ENCODE measurements at places on chromosomes 2 and 18.
A peak's percentile ranks its signal among the peaks of the same experiment; 100 is the strongest.

DNA sequence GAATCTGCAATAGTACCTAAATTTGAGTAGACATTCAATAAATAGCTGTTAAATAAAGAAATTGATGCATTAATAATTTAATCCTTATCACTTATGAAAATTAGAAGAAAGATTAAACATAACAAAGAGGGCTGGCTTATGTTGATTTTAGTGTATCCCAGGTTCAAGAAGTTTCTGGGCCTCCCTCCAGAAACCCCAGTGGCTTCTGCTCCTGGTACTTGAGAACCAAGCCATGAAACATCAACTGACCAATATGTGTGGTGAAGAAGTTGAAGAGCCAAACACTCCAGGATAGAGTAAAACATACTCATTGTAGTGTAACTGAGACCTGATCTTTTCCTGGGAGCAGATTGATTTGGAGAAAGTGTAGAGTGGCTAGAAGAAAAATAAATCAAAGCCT lies 1465.7 kb upstream of the PIK3C3 start:
- no peak for DNase-seq

GRCh38 chr2:44296653-44297052 lies 21.4 kb downstream of the SLC3A1 start:
- DNase-seq = no peak

GRCh38 chr18:55534996-55535395 lies 53.0 kb downstream of the TCF4 start:
- no peak for DNase-seq

DNA sequence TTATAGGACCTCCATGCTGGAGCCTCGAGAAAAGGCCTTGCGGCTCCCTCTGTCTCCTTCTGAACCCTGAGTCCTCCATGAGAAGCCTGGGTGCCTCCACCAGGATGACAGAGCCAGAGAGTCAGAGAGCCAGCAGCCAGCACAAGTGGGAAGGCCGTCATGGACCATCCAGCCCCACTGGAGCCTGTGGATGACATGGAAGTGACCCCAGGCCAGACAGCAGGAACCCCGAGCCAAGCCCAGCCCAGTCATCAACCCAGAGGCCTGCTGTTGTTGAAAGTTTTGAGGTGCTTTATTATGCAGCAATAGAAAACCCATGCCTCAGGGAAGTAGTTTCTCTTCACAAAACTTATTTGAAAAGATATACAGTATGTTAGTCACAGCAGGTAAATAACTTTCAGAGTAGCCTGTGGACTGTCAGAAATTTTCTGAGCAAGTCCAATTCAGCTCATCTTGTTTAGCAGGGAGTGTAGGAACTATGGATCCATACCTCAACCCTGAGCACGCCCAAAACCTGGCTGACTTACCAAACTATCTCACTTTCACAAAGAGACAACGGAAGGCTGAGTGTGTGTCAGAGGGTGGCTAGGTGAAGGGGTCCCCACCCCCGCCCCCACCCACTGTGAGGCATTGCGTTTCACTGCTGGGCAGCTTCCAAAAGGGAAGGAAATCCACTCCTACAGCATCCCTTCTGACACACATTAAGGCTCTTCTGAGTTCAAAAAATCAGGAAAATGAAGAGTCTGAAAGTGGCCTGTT lies 79.9 kb upstream of the NDUFV2 start:
- DNase-seq = no peak

DNA sequence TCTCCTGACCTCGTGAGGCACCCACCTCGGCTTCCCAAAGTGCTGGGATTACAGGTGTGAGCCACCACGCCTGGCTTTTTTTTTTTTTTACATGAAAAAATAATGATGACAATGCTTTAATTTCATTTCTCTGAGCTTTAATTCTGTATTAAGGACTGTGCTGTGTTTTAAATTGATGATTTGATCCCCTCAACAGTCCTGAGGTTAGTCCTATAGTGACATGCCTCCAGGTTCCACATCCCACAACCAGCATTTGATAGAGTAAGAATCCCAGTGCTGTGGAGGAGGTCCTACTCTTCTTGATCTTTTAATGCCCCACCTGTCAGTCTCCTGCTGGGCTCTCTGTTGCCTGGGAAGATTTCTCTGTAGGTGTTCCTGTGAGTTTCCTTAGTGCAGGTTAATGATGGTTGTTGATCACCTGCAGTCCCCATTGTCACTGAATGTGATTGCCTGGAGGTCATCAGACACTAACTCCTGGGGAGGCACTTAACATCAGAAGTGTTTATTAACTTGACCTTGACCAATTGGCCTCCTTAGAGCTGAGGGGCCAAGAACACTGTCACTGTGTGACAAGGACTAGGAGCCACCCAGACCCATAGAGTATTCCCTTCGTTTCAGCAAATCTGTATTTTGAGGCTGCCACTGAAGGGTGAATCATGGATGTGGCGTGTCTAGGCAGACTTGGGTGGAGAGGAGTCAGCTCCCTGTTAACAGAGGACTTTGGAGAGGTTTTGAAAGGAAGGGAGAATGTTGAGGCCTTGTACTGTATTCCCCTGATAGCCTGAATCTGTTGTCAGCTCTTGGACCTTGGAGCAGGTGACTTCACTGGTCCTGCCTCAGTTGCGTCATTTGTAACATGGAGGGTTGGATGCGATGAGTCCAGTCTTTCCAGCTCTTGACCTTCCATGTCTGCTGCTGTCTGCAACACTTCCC lies 11.5 kb downstream of the ASAP2 start:
- DNase-seq = no peak

GRCh38 chr18:62445386-62445917 lies 77.4 kb upstream of the ZCCHC2 start:
- no peak for DNase-seq

DNA sequence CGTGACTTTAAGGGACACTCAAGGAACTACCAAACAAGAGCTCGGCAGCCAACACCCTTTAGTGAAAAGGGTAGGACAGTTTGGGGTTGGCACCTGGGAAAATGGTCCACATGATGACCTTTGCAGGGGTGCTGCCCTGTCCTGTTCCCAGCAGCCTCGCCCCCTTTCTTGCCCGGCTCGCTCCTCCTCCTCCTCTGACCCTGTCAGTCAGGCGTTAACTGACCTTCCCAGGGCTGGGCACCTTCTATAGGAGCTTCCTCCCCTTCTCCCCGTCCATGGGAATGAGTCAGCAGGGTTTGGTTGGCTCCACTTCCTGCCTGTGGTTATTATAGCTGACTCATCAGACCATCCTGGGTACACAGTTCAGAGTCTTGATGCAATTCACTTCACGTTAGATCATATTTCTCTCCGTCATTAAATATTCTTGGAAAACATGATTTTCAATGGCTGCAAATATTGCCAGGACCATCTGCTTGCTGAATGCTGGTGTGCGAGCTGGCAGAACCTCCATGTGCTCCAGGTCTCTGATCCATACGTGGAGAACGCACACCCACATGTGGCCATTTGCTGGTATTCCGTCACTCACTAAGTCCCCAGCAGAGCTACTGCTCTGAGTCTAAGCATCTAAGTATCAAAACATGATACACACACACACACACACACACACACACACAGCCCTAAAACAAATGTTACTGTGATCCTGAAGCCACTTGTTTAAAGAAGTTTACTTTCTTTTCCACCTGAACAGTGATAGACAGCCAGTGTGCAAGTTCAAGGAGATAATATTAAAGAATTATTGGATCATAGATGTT lies 185.0 kb downstream of the ANAPC1 start:
- DNase-seq = peak; percentile 97

DNA sequence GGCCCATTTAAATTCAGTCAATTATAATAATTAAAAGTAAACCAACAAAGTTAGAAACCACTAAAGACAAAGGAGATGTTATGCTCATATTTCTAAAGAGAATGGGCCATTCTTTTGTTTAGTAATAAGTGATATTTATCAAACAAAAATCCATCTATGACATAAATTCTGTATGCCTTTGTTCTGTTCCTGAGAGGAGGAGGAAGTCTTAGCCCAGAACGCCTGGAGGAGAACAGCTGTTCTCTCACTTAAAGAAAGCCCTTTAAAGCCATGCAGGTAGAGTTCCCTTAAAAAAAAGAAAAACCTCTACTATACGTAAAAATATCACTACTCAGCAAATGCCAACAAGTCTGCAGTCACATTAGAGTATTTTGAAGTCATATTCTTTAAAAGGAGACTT lies 15.5 kb downstream of the LAMA1 start:
- no peak for DNase-seq

DNA sequence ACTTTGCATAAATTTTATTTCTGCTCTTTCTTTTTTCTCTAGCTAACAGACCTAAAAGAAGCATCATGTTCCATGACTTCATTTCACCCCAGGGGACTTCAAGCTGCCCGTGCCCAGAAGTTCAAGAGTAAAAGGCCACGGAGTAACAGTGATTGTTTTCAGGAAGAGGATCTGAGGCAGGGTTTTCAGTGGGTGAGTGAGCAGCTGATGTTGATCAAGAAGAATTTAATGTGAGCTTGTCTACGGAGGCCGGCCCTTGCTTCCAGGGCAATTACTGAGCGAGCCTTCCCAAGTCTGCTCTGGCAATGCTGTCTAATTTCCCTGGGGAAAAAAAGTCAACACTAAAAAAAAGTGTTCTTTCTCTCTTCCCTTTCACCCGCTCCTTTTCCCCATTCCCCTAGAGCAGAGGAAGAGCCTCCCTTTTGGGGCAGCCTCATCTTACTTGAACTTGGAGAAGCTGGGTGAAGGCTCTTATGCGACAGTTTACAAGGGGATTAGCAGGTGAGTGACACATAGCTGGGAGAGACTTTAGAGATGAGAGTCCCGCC lies 1.2 kb downstream of the CDK15 start:
- no peak for DNase-seq

DNA sequence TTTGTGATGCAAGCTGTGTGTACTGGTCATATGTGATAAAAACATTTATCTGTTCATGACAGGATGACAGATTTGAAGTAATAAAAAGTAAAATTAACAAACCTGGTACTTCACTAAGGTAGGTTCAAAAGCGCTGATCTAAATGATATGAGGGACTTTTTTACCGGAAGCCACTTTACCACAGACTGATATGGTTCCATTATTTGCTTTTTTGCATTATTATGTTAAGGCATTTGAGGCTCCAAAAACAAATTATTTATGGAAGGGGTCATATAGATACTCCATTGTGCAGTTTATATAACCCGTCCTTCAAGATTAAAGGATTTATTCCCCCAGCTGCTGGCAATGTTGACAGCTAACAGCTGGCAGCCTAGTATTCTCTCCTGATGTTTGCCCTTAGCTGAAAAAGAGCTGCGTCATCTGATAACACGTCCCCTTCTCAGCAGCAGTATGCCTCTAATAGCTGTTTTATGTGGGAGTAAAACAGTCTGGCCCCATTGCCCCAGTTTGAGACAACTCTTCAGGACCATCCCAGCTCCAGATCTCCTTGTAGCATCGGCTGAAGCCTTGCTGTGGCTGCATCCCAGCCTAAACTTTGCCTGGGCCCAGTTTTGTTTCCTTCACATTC lies 84.8 kb upstream of the XIRP2 start:
- DNase-seq = no peak

- no peak for DNase-seq
Measured at GRCh38 chr2:236825989-236826510, 256.4 kb downstream of the ACKR3 start.

GRCh38 chr2:157488877-157489276 lies 45.0 kb upstream of the CYTIP start:
- DNase-seq = no peak

GRCh38 chr2:197515739-197516392 lies at the start of gene MOB4:
Gene MOB4 (plus strand): TSS chr2:197516066. CDS start chr2:197516087, 21 bp downstream.
- DNase-seq = peak; percentile 96

GRCh38 chr2:164069540-164069939 lies 333.7 kb upstream of the FIGN start:
- DNase-seq = no peak

DNA sequence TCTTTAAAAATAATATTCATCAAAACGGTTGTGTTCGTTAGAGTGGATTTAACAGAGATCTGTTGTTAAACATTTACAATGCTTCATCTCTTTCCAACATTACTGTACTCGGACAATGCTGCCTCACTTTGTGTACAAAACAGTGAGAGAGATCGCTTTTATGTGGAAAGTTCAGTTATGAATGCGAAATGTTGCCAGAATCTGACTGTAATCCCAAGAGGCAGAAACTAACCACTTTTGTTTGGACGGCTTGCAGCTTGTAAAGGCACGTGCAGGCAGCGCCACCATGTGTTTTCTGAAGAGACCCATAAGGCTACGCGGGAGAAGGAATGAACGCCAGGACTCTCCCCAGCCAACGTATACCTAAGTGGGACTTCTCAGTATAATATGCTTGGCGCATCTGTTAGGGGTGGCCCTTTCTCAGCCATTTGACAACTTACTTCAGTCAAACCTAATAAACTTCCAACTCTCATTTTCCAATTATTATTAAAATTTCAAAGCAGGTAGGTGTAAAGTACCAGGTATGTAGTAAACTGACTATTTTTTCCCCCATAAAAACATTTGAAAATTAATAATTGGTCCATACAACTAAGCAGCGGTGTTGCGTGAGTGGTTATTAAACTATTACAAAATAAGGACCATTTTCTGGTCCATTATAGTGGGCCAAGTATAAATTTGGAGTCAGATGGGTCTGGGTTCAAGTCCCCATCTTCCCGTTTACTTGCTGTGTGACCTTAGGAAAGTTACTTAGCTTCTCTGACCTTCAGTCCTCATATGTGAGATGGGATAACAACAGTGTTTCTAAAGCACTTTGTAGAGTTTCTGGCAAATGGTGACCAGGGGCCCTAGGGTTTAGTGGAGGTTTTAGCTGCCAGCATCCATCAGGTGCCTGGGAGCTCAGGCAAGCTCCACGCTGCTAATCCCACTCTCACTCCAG lies 5.6 kb upstream of the NAPG start:
- peak; percentile 78 for DNase-seq
